ENCODE measurements at places on chromosomes 1 and 21.
A peak's percentile ranks its signal among the peaks of the same experiment; 100 is the strongest.

DNA sequence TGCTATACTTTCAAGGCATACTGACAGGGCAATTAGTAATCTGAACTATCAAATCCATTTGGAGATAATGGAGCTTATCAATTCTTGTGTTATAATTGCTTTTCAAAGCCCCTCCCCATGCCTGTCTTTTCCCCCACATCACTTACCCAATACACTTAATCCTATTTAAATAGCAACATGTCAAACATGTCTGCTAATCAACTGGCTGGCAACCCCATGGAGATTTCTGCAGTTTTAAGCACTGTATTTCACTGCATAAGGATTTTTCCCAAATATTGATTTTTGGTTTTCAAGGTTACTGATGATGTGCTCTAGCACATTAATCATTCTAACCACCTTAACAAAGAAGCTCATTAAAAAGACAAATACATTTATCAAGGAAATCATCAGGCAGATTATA lies 800.3 kb downstream of the PLA2G4A start:
- DNase-seq: no peak

- DNase-seq: no peak
Observed at GRCh38 chr21:15195768-15196167, 131.0 kb upstream of the NRIP1 start.

- no peak for DNase-seq
Observed at GRCh38 chr1:51839094-51839493, 39.4 kb downstream of the NRDC start.

GRCh38 chr1:61640531-61641530 lies 84.1 kb downstream of the TM2D1 start:
- peak; percentile 73 for DNase-seq

DNA sequence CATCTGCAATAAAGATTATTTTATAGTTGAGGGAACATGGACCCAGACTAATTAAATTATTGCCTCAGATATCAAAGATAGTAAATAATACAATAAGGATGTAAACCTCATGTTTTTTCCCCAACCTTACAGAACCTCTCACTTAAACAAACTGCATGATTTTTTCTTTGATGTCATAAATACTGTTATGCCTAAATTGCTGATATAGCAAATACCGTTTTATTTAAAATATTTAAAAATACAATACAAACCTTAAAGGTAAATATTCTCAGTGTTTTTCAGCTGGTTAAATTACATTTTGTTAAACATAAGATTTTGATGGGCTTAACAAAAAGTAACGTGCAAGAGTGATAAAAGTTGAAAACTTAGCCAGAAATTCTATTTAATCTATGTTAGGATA lies 24.4 kb upstream of the RGS2 start:
- no peak for DNase-seq

DNA sequence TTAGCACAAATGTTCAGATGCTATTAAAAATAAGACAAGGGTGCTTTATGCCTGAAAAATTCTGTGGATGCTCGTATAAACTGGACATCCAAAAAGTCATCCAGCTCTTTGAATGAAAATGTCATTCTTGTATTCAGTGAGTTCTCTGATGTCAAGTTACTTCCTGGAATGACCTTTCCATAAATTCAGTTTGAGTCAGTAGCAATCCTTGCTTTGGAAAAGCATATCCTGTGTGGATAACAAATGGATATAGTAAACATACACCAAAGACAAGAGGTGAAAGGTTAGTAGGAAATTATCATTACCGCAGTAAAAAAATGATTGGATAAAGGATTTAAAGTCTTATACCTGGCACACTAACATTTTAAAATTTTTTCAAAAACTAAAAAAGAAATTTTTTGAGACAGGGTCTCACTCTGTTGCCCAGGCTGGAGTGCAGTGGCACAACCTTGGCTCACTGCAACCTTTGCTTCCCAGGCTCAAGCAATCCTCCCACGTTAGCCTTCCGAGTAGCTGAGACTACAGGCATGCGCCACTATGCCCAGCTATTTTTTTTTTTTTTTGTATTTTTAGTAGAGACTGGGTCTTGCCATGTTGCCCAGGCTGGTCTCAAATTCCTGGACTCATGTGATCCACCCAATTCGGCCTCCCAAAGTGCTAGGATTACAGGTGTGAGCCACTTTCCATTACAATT lies 10.8 kb upstream of the LAMC1 start:
- DNase-seq: no peak

GRCh38 chr1:94122201-94122970 lies 1.4 kb upstream of the ABCA4 start:
- DNase-seq: no peak

DNA sequence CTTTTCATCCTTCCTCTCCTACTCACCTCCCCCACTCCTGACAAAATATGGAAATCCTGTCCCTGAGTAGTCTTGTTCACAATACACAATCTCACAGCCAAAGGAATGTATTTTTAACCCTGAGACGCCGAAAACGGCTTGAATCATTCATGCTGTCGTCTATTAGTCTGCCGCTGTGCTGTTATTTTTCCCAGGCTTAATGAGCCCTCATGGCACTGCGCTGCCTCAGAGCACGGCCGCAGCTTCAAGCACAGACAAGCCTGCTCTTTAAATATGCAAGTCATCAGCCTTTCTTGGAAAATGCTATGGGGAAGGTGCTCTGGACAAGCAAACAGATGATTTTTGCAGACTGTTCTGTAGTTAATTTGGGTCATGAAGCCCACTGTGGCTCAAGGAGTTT lies 302.7 kb downstream of the DISC1 start:
- DNase-seq: no peak
